Stimulated activated CD8-positive, alpha-beta memory T cell treated with anti-CD3 and anti-CD28 coated beads, Interleukin-7, amount 100 ng/mL, for 4 hours (primary cell): ENCODE measurements at places on chromosomes 7 and 10.

- no peak for DNase-seq
These were observed 99.3 kb upstream of the CTBP2 start for GRCh38 chr10:125259651-125260050.

GRCh38 chr7:144004703-144005102 lies 4.6 kb downstream of the OR6B1 start:
- DNase-seq = no peak

DNA sequence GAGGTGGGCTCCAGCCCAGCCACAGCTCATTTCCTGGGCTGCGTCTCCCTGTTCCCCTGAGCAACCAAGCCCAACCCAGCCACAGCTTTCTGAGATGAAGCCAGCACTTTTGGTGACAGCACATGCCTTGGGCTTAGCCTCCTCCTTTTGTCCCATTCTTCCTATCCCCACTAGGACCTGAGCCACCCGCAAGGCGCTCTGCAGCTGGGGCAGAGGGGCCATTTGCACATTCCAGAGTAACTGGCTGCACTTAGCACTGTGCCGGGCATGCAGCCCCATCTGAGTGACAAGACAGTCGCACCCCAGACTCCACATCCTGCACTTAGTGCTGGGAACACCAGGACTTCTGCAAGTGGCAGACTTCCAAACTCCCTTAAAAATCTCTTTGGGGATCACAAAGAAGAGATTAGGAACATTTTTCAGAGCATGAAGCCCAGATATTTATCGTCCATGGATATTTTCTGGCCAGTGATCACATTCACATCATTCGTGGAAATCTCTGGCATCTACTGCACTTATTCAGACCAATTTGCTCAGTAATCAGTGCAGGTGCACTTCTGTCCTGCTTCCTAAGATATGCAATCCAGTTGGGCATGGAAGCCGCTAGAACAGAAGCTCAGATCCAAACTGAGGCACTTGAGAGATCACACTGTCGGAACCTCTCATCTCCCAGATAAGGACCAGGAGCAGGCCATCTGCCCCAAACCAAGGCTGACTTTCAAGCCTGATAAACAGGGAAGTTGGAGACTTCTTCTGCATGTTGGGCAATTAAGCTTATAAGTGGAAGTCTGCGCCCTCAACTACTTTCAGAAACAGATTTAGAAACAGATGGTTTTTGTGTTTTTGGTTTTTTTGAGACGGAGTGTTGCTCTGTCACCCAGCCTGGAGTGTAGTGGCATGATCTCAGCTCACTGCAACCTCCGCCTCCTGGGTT lies 26.4 kb downstream of the CHST15 start:
- no peak for DNase-seq

DNA sequence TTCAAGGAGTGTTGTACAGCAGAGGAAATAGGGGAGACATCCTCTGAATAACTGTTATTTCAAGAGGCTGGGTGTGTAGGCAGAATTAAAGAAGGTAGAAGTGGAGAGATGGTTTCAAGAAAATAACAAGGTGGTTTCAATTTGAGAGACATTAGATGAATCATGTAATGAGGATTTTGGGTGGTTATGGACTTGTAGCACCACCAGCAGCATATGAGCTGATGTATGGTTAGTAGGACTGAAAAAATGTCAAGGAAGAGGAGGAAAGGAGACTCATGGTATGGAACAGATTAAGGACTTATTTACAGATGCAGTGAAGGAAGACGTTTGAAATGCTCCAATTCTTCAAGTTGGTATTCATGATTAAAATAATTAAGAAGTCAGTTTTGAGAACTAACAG lies 166.2 kb downstream of the EXOC4 start:
- DNase-seq = no peak

GRCh38 chr10:69901628-69902505 lies 100.2 kb downstream of the COL13A1 start:
- DNase-seq = no peak

- no peak for DNase-seq
These were observed 60.8 kb downstream of the GDI2 start for GRCh38 chr10:5752301-5752871.

GRCh38 chr7:125254566-125254965 lies 324.9 kb upstream of the POT1 start:
- DNase-seq = no peak

DNA sequence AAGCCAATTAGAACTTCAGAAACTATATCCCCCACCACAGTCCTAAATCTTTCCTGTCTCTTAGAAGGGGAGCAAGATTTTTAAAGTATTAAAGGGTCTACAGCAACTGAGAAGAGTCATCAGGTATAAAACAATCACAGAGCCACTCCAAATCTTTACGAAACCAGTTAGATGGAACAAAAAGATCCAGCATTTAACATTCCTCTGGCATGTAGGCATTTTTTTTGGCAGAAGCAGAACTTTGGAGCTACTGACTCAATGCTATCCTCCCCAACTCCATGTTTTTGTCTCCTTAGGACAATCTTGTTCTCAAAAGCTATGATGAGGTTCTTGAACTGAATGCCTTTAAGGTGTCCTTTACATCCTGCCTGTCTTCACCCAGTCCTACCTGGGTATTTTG lies 333.3 kb downstream of the PRPF18 start:
- no peak for DNase-seq

- no peak for DNase-seq
These were observed 1.2 kb upstream of the CALN1 start for GRCh38 chr7:72413290-72413689.

- no peak for DNase-seq
These were observed 322.6 kb upstream of the KIAA1217 start for GRCh38 chr10:23886355-23886754.

DNA sequence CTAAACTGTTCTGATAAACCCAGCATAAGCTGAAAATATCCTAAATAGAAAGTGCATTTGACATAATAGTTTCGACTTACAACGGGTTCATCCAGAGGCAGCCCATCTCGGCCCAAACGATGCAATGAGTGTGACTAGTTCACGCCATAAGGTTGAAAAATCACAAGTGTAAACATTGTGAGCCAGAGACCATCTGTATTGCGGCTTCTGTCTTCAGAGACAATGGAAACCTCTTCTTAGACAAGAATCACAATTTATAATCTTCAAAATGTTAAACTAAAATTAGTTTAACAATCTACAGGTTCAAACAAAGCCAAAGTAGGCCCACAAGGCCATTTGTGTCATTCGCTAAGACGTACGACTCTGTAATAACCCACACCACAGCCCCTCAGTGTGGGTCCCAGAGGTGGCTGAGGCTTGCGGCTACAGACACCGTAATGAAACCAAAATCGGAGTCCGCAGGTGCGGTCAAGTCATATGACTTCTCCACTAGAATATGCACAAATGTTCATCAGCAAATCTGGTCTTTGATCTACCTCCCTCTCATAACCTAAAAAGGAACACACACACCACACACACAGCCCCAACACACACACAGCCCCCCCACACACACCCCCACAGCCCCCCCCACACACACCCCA lies 81.8 kb downstream of the DIP2C start:
- no peak for DNase-seq

GRCh38 chr7:101169110-101169837 lies 3.9 kb upstream of the VGF start:
- no peak for DNase-seq

DNA sequence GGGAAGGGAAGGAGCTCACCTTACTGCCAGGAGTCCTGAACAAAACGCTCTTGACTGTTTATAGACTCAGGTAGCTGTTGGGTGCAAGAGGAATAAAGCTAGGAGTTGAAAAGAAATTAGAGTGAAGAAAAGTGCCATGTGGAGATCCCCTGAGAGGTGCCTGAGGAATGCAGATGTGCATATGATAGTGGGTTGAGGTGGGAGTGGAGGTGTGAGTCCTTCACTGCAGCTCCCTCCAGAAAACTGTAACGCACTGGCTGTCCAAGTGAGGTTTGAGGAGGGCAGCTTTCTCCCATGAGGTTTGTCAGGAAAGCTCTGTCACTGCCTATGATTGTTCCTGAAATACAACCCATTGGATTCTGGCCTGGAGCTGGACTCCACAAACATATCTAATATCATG lies 904.8 kb upstream of the POT1 start:
- no peak for DNase-seq

- no peak for DNase-seq
These were observed 33.1 kb downstream of the GHRHR start for GRCh38 chr7:30996883-30997282.
